Caki2 (cell line): ENCODE measurements at places on chromosomes 2 and 18. TPM values are rescaled to one million over a fixed set of nuclear protein-coding genes. Genes with fewer than 3 reads are reported as not detected.

DNA sequence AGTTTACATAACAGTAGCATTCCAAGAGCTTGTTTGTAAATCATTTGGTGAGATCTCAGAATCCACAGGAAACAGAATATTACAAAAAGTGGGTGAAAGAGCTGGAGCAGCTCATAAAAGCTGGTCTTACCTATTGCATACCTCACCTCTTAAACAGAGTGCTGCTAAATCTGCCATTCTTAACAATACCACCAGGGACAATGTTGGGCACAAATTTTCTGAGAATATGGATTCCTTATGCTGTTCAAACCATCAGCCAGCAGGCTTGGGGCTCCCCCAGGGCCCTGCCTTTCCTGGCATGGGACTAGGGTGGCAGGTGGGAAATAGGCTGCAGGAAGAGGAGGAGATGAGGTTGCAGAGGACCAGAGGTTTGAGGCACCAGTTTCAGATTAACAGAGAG, 55.6 kb downstream of the TGFA start:
- DNase-seq = no peak

- no peak for DNase-seq
These were observed 266.9 kb upstream of the DPP10 start for GRCh38 chr2:114175507-114175906.

Gene KATNAL2
- total RNA-seq = 1.2 and 10.5 TPM in 2 replicates

Gene BMP10
- total RNA-seq = not detected in 2 replicates

GRCh38 chr2:105379741-105380186, 19.1 kb downstream of the FHL2 start:
- peak; percentile 54 for DNase-seq

- no peak for DNase-seq
These were observed 128.6 kb downstream of the RGPD3 start for GRCh38 chr2:106339609-106340008.

Gene PTPRN
- not detected in 2 replicates for total RNA-seq

Gene RIT2
- not detected in 2 replicates for total RNA-seq

Gene CRYGD
- not detected in 2 replicates for total RNA-seq

DNA sequence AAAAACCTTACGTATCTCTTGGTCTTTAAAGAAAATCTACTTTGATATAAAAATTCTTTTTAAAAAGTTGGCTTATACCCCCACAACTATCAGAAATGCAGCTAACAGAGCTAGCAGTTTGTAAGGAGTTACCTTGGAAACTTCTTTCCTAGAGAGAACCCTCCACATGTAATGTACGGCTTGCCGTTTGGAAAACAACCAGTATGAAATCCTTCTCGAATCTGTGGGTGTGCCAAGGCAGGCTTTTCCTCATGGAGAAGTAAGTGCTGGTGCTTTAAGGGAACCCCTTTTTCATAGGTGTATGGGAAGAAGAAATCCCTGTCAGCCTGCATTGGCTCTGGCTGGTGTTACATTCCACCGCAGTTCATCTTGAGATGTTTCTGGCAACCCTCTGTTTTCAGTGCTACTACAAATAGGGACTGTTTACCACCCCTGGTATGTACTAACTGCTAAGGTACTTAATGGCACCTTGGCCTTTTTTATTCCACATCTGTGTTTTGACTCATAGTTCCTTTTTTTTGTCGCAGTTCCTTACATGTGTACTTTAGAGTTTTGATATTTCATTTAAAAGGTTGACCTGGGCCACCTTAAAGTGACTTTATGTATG, 248.4 kb downstream of the FHOD3 start:
- DNase-seq = no peak

Gene GALNT14
- 251 and 276 TPM in 2 replicates for total RNA-seq

DNA sequence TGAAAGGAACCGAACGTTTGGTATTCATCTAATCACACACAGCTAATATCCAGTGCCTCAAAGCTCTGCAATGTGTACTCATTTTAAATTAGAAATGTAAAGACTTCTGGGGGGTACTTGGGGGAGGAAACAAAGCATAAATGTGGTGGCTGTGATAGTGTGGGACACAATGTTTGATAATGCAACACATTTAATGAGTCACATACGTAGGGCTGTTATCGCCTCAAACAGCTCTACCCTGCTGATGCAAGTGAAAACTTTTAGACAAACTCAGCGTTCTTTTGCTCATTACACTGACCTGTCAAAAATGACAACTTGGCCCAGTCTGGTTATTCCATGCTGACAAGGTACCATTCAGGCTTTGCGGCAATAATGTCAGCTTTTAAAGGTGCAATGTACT, 1227.1 kb upstream of the CELF4 start:
- no peak for DNase-seq

- DNase-seq = peak; percentile 40
These were observed 204.3 kb downstream of the GULP1 start for GRCh38 chr2:188495969-188496431.

GRCh38 chr18:65035701-65036100, 715.1 kb upstream of the CDH7 start:
- no peak for DNase-seq

Gene ADGRF3
- 0.23 and 0.68 TPM in 2 replicates for total RNA-seq

- DNase-seq = no peak
These were observed 39.2 kb upstream of the KIDINS220 start for GRCh38 chr2:8876628-8877027.

Gene CNRIP1
- 2.2 and 7.2 TPM in 2 replicates for total RNA-seq

DNA sequence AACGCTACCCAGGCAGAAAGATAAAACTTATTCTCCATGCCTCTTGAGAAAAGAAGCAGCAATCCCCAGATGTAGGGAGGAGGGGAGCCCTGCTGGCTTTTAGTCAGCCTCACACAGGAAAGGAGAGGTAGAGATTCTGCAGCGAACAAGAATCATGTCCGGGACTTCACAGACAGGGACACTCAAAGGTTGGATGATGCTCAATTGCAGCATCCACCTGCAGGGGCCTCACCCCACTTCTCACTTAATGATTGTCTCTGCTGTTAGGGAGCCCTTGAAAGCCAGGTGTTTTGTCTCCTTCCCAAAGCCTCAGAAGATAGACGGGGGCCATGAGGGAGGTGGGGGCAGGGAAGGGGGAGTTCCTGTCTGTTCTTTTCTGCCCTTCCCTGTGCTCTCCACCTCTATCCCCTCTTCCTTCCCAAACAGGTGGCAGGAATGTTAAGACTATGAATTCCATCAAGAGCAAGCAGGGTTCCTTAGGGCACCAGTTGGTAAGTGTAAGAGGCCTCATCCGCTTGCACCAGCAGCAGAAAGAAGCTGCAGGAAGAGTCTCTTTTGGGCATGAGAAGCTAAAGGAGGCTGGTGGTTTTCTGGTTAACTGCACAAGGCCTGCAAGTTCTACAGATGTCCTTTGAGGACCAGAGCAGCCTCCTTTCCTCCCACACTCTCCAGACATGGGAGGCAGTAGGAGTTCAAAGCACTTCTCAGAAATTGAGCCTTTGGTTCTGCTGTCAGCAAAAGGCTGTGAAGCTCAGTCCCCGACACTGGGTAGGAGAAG, 154.7 kb upstream of the TNP1 start:
- no peak for DNase-seq

DNA sequence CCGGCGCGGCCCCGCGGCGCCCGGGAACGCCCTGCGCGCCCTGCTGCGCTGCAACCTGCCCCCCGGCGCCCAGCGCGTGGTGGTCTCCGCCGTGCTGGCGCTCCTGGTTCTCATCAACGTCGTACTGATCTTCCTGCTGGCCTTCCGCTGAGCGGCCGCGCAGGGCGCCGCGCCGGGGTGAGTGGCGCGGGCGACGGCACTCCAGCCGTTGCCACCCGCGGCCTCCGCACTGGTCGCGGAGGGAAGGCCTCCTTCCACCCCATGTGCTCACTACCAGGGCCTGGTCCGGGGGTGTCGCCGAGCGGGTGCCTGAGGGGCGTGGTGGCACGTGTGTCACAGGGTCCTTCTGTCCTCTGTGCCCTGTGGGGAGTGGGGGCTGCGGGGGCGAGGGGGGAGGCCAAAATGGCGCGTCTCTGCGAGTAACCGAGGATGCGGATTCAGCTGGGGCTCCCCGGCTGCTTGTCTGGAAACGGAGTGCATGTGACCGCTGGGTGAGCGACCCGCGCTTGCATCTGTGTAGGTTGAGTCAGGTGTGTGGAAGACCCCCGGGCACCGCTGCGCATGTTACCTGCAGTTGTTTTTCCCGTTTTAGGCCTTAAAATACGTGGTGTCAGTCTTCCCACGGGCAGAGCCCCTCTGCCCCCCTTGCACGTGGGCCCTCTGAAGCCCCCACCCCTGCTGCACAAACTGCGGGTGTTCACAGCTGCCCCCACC, 58.0 kb downstream of the FAM168B start:
- DNase-seq = no peak

DNA sequence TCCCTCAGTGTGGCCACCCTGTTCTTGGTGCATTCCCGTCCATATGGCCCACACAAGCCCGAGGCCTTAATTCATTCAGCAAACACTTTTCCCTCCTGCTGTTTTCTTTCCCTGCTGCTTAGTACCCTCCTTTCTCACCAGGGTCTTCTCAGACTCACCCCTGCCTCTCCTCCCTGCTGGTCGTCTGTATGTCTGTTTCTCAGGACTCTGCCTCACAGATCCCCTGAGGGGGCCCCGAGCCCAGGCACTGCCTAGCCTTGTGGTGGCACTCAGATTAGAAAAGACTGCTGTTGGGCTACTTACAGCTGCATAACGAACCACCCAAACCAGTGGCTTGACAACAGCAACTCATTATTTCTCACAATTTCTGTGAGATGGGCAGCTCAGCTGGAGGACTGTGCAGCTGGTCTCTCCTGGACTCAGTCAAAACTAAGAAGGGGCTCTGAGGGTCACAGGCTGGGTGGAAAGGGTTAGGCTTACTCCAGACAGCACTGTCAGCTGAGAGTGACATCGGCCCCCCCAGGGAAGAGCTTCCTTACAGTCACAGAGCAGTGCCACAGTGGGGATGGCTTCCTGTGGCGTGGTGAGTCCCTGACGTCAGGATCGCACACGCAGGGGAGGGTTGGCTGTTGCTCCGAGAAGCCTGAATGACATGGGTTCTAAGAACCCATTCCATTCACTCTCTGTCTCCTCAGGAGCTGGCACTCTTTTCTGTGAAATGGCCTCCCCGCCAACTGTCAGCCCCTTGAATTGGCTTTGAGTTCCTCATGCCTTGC, 139.0 kb downstream of the UXS1 start:
- DNase-seq = no peak

DNA sequence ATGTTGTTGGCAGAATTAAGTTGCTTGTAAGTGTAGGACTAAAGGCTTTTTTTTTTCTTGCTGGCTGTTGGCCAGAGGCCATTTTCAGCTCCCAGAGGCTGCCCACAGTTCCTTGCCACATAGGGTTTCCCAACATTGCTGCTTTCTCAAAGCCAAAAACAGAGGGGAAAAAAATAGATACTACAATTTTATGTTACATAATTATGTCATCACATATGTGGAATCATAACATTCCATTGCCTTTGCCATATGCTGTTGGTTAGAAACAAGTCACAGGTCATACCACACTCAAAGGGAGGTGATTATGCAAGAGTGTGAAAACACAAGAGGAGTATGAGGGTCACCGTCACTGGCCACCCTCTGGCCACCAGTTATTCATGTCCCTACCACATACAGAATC, 154.5 kb downstream of the RTN4 start:
- no peak for DNase-seq

DNA sequence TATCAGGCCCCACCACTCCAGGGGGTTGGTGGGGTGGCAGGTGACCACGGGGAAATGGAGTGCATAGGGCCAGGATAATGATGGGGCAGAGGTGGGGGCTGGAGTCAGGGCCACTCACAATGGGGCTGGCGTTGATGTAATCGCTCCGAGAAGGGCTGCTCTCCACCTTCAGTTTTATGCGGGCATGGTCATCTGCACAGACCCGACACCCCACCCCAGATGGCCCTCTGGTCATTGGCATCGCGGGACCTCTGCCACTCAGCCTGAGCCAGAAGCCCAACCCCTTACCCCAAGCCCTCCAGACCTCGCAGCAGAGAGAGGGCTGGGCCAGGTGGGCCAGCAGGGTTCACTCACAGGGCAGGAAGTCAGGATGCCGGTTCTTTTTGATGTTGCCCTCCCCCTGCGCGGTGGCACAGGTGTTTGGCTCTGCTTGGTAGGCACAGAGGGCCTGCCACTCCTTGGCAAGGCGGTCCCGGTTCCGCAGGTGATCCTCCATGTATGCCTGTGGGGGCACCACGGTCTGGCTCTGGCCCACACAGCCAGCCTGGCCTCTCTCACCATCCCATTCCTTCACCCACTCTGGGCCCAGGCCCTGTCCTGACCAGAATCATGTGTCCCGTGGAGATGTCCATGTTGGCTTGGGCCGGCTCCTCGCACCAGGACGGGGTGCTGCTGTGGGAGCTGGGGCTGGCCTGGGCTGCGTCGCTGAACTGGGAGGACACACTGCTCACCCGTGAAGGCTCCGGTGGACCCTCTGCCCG, 12.4 kb downstream of the PTPRN start:
- DNase-seq = no peak

GRCh38 chr2:238169708-238170251, 11.0 kb downstream of the ERFE start:
- DNase-seq = peak; percentile 86

Gene EHD3
- total RNA-seq = 8.6 and 8.9 TPM in 2 replicates

Gene ZSWIM2
- total RNA-seq = not detected in 2 replicates
